Activated T-helper 2 cell treated with anti-CD3 and anti-CD28 coated beads, Interferon-gamma antibody, Interleukin-2, Interleukin-4, amounts not matched to agents 10 μg/mL and 5 μg/mL and 100 μg/mL, durations not matched to agents 14 hours and 24 hours and 36 hours (primary cell): ENCODE measurements at places on chromosomes 1 and 21.

DNA sequence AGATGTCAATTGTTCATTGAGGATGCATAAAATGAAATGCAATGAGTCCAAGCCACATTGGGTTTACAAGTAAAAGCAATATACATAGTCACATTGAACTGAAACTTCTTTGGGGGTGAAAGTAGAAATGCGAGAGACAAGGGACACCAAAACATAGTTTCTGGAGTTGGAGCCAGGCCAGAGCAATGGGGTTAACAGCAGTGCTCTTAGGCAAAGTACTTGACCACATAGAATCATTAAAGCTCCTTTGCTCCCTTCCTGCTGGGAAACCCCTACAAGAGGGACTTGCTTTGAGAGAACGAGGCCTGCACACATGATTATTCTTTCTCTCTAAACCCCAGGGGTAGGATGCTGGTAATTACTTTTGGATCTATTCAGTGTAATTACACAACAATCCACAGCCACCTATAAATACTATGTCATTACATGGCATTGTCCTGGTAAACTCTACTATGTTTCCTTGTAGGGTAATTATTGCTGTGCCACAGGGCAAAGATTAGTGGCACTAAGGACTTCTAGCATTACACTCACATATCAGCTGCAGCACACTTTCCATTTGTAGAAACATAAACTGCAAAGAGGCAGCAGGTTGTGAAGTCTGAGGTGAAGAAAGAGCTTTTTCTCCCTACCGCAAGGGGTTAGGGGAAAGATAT, 421.6 kb upstream of the PBX1 start:
- H3K36me3 ChIP-seq = no peaks in the 10 kb centered on the region
- no peak overlapping the region for H3K4me3 ChIP-seq
- H3K27ac ChIP-seq = no peak overlapping the region
- no peaks in the 10 kb centered on the region for H3K27me3 ChIP-seq
- no peak for DNase-seq

DNA sequence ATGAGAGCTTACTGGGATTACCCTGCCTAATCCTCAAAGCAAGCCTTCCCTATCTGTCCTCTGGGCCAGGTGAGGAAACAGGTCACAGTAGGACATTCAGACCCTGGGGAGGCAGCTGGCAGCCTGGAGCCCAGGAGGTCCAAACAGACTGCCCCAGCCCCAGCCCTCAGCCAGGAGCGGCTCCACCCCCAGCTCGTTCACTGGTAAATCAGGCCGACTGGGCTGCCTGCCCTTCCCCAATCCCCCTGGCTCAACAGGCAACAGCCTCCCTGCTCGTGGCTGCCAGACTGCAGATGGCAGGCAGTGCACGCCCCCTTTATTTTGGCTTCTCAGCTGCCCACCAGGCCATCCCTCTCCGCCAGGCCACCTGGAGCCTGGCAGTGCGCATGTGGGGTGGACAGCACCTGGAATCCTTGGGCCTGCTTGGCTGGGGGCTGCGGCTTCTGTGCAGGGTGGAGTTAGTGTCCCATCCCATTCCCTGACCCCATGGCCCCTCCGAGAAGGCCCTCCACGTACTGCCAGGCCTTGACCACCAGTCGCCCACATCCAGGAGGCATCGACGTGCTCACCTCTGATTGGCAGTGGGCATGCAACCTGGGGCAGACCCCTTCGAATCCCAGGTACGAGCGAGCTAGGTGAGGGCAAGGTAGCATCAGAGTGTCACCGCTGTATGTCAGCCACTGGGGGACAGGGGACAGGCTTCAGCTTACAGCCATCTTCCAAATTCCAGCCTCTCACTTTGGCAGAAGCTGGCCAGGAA, 11.2 kb upstream of the ZNF670 start:
- no peaks in the 10 kb centered on the region for H3K27me3 ChIP-seq
- H3K27ac ChIP-seq = no peak overlapping the region
- DNase-seq = no peak
- H3K4me3 ChIP-seq = no peak overlapping the region
- no peaks in the 10 kb centered on the region for H3K4me1 ChIP-seq
- H3K36me3 ChIP-seq = no peaks in the 10 kb centered on the region

GRCh38 chr21:44929799-44930542, 9.3 kb upstream of the ITGB2 start:
- no peak for DNase-seq
- H3K4me3 ChIP-seq = no peak overlapping the region
- peak overlapping the region; percentile 25 for H3K27ac ChIP-seq
- peaks cover 54% of the 10 kb centered on the region for H3K4me1 ChIP-seq

- DNase-seq = no peak
- no peak overlapping the region for H3K27ac ChIP-seq
- peaks cover 15% of the 10 kb centered on the region for H3K4me1 ChIP-seq
- H3K4me3 ChIP-seq = no peak overlapping the region
- no peaks in the 10 kb centered on the region for H3K27me3 ChIP-seq
- H3K36me3 ChIP-seq = peaks cover 54% of the 10 kb centered on the region
Measured at GRCh38 chr1:65429806-65430205, 9.3 kb downstream of the LEPR start.

DNA sequence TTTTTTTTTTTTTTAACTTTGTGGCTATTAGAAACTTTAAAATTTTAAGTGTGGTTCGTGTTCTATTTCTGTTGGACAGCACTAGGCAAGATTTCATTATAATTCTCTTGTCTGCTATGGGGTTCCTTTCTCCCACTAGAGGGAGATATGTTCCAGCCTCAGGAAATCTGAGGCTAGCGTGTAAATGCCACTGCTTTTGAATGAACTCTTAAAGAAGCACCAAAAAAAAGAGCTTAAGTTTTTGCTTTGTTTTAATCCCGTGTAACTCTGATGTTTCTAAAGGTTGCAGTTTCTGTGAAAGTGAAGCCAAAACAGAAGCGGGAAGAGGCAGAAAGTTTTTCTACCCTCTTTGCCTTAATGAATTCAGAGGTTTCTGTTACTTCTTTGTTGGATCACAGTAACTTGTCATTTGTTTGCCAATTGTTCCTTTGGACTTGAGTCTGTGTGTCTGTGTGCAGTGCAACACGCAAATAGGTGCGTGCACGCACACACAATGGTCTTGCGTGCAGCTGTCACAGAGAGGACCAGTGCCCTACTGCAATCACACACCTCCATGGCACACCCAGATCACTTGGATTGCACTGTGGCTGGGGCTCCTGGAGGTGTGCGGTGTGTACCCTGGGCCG, 32.3 kb downstream of the HHAT start:
- no peak for DNase-seq
- H3K36me3 ChIP-seq = no peaks in the 10 kb centered on the region
- no peak overlapping the region for H3K4me3 ChIP-seq
- peaks cover 2% of the 10 kb centered on the region for H3K4me1 ChIP-seq
- peaks cover 18% of the 10 kb centered on the region for H3K27me3 ChIP-seq
- no peak overlapping the region for H3K27ac ChIP-seq

GRCh38 chr21:14095056-14095455, 115.7 kb downstream of the LIPI start:
- peaks cover 22% of the 10 kb centered on the region for H3K36me3 ChIP-seq
- no peak overlapping the region for H3K27ac ChIP-seq
- H3K4me3 ChIP-seq = no peak overlapping the region
- no peak for DNase-seq
- H3K4me1 ChIP-seq = no peaks in the 10 kb centered on the region

DNA sequence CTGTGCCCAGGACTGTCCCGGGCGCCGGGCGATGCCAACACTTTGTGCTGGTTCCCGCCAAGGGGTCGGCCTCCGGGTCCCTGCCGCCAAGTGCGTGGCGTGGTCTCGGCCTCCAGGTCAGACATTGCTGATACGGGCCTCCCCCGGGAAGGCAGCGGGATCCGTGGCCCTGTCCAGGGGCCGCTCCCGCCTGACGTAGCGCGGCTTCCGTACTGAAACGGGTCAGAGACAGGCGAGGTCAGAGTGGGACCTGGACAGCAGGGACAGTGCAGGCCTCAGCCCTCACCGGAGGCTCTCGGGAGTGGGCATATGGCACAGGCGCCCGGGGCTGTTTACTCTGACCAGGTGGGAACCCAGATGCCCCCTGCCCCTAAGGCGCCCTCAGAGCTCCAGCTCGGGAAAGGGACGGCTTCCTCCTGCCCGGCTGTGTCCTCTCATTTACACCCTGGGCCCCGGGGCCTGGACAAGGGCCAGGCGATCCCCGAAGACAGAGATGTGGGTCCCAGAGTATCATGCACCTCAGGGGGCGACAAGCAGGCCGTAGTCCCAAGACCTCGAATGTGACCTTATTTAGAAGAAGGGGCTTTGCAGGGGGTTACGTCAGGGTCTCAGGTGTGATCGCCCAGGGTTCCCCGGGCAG, 8.8 kb upstream of the RNF223 start:
- no peaks in the 10 kb centered on the region for H3K4me1 ChIP-seq
- no peaks in the 10 kb centered on the region for H3K27me3 ChIP-seq
- H3K27ac ChIP-seq = no peak overlapping the region
- no peak overlapping the region for H3K4me3 ChIP-seq
- no peaks in the 10 kb centered on the region for H3K36me3 ChIP-seq
- DNase-seq = no peak

- H3K27me3 ChIP-seq = peaks cover 15% of the 10 kb centered on the region
- peaks cover 2% of the 10 kb centered on the region for H3K4me1 ChIP-seq
- no peaks in the 10 kb centered on the region for H3K36me3 ChIP-seq
- DNase-seq = no peak
Measured at GRCh38 chr1:209583408-209583807, at the start of gene CAMK1G. Gene CAMK1G, plus strand, starts transcription at chr1:209583714. Its CDS starts 11,270 bp downstream, at chr1:209594984.

DNA sequence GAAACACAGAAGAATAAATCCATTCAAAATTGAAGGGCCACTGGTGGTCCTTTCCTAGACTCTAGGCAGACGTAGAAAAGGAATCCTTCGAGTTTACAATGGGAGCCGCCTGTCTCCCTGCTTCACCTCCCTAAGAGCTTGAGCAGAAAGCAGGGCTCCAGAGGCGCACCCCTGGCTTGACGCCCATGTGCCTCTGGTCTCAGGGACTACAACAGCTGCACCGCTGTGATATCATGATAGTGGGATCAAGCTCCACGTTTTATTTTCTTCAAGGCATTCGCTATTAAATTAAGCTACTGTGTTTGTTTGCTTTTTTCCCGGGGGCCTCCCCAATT, 403 bp upstream of the C1orf122 start:
- no peaks in the 10 kb centered on the region for H3K27me3 ChIP-seq
- H3K4me3 ChIP-seq = peak overlapping the region; percentile 85
- H3K27ac ChIP-seq = peak overlapping the region; percentile 71

GRCh38 chr21:34576041-34576511, 38.8 kb downstream of the RCAN1 start:
- no peak overlapping the region for H3K27ac ChIP-seq
- no peaks in the 10 kb centered on the region for H3K27me3 ChIP-seq
- peaks cover 8% of the 10 kb centered on the region for H3K36me3 ChIP-seq
- DNase-seq = no peak

- no peak for DNase-seq
- peaks cover 5% of the 10 kb centered on the region for H3K27me3 ChIP-seq
- H3K4me3 ChIP-seq = no peak overlapping the region
- H3K27ac ChIP-seq = no peak overlapping the region
- H3K4me1 ChIP-seq = peaks cover 6% of the 10 kb centered on the region
- H3K36me3 ChIP-seq = peaks cover 3% of the 10 kb centered on the region
Measured at GRCh38 chr21:38220270-38220737, 36.5 kb upstream of the KCNJ15 start.

GRCh38 chr1:50473513-50473912, 50.3 kb upstream of the DMRTA2 start:
- H3K4me1 ChIP-seq = no peaks in the 10 kb centered on the region
- DNase-seq = no peak
- peaks cover 9% of the 10 kb centered on the region for H3K36me3 ChIP-seq
- H3K27ac ChIP-seq = no peak overlapping the region
- no peaks in the 10 kb centered on the region for H3K27me3 ChIP-seq
- H3K4me3 ChIP-seq = no peak overlapping the region

DNA sequence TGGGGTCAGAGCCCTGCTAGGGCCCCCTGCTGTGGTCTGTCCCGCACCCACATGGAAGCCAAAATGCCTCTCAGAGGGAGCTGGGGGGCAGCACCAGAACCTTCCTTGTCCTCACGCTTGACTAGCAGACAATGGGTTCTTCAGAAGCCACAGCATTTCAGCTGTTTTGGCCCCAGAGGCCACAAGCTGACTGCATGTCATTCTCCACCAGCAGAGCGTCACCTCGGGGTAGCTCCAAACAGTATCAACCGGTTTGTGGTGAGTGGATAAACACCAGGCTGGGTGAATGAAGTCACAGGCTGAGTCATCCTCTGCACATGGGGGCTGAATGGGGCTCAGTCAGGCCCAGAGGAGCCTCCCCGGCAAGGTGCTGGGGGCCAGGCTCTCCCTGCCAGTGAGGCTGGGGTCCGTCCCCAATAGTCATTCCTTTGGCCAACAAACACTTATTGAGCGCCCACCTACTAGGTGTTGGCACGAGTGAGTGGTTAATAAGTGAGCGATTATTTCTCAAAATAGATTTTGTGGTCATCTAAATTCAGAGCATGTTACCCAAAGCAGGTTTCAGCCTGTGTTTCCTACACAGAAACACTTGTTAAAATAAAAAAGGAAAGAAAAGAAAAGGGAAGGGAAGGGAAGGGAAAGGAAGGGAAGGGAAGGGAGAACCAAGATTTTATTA, 9.1 kb downstream of the OLIG1 start:
- peaks cover 11% of the 10 kb centered on the region for H3K4me1 ChIP-seq
- H3K27me3 ChIP-seq = peaks cover 45% of the 10 kb centered on the region
- DNase-seq = peak; percentile 16
- H3K27ac ChIP-seq = peak overlapping the region; percentile 35

- H3K4me1 ChIP-seq = no peaks in the 10 kb centered on the region
- H3K36me3 ChIP-seq = no peaks in the 10 kb centered on the region
- DNase-seq = no peak
Measured at GRCh38 chr1:237050185-237050584, 8.2 kb downstream of the RYR2 start.

GRCh38 chr1:29793653-29794348, 557.5 kb downstream of the PTPRU start:
- no peak for DNase-seq
- no peaks in the 10 kb centered on the region for H3K27me3 ChIP-seq
- H3K4me1 ChIP-seq = no peaks in the 10 kb centered on the region
- no peaks in the 10 kb centered on the region for H3K36me3 ChIP-seq

GRCh38 chr1:54376430-54377039, 29.7 kb downstream of the SSBP3 start:
- no peak for DNase-seq
- no peak overlapping the region for H3K4me3 ChIP-seq
- peaks cover 41% of the 10 kb centered on the region for H3K4me1 ChIP-seq
- peaks cover 18% of the 10 kb centered on the region for H3K36me3 ChIP-seq
- H3K27ac ChIP-seq = peak overlapping the region; percentile 72

DNA sequence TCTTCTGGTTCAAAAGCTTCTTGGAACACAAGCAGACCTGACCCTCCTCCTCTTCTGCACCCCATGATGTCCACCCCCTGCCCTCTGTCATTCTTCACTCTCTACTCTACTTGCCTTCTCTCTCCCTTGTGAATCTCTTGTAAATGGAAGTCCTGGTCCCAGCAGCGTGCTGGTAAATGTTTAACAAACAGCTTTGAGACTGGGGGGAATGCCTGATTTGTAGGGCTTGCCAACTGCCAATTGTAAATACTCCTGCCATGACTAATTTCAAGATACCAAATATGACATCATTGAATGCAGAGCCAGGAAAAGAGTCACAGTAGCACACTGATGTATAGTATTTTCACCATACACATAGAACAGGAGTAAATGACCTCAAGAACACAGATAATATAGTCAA, 40.9 kb upstream of the LRRN2 start:
- peaks cover 3% of the 10 kb centered on the region for H3K4me1 ChIP-seq
- no peak overlapping the region for H3K27ac ChIP-seq
- no peak for DNase-seq

GRCh38 chr1:243705585-243705984, 144.5 kb downstream of the AKT3 start:
- no peak overlapping the region for H3K4me3 ChIP-seq
- no peak overlapping the region for H3K27ac ChIP-seq
- no peak for DNase-seq
- peaks cover 4% of the 10 kb centered on the region for H3K4me1 ChIP-seq
- no peaks in the 10 kb centered on the region for H3K27me3 ChIP-seq
- H3K36me3 ChIP-seq = no peaks in the 10 kb centered on the region
